ENCODE measurements at places on chromosomes 1 and 21. TPM values are rescaled to one million over a fixed set of nuclear protein-coding genes. Genes with fewer than 3 reads are reported as not detected.

GRCh38 chr1:158255656-158256055, 1.4 kb downstream of the CD1A start:
- no peak for DNase-seq

GRCh38 chr1:47557066-47557465, 119.2 kb downstream of the FOXD2 start:
- DNase-seq: no peak

DNA sequence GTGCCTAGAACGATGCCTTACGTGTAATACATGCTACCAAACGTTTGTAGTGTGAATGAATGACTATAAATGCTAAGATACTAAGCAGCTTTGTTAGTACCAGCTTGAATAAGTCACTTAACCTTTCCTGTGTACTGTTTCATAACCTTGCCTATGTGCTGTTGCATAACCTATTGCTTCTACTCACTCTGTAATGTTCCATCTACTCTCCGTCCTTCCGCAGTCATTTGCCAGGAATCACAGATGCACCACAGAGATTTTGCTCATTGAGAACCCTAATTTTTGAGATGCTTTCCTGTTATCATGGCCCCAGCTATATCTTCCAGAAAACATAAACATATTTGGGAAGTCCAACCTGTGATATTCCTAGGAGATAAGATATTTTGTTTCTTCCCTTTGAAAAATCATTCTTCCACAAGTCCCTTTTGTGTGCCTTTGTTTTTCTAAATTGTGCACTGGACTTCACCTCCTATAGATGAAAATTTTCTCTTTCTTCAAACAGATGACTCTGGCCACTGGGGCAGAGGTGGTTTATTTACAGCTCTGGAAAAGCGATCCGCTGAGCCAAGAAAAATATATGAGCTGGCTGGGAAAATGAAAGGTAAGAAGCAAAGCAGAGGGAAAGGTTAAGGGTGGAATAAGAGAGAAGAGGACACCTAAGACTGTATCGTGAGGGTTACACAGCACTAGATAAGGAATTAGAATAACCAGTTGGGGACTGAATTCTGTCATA, 44.8 kb downstream of the CHD1L start:
- no peak for DNase-seq

DNA sequence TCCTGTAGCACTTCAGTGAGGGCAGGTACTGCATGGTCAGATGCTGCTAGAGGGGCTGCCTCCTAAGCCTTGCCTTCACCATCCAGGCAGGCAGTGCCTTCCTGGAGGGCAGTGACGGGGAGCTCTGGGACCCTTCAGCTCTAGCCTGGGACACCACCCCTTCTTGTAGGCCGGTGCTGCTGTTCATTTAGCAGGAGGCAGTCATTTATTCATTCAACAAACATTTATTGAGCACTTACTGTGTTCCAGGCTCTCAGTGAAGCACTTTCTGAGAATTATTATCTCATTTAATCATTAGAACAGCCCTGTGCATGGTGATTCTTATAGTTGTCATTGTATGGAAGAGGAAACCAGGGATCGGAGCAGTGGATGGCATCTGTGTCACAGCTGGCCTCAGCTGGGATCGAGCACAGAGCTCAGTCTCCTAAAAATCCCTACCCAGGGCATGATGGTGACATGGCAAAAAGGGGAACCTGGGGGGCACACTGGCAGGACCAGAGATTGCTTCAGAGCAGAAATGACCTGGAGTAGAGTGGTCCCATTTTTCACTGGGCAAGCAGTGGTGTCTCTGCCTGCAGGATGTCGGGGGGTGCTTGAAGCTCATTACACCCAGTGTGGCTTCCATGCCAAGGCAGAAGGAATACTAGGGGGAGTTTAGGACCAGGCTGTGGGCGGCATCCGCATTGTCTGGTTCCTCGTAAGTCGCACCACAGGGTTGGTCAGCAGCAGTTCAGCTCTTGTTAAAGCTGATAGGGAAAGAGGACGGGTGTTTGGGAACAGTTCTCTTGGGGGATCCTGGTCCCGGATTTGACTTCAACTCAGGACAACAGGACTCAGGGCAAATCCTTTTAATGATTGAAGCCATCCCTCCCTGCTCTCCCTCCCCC, 28.8 kb downstream of the ARHGEF10L start:
- no peak for DNase-seq

- no peak for DNase-seq
Measured at GRCh38 chr1:88302843-88303486, 381.1 kb upstream of the PKN2 start.

GRCh38 chr1:107549152-107549810, 408.4 kb downstream of the NTNG1 start:
- no peak for DNase-seq

DNA sequence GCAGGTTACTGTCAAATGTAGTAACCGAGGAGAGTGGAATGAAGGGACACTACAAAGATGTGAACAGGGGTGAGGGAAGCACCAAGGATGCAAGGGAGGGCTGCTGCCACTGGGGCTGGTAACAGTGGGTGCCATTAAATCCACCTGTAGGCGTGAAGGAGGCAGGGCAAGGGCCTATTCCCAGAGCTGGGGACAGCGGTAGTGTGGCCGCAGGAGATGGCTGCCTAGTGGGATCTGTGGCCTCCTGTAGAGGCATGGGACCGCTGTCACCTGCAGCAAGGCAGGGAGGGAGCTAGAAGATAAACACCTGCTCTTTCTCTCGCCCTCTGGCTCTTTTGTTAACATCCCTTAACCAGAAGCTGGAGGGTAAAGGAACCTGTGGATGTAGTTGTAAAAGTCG, 80.5 kb upstream of the CNIH3 start:
- no peak for DNase-seq

DNA sequence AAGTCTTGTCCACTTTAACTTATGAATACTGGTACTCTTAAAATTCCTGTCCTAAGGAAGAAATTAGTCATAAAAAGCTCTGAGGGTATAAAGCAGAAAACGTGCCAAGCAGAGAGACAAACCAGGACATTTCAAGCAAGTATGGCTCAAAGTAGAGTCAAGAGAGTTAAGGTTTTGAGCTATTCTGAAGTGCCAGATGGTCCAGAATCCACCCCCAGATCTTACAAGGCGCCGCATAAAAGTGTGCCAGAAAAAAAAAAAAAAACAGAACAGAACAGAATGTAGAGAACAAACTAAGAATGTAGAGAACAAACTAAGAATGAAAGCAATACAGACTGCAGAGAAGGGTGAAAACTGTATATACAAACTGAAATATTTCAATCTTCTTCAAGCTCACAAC, 12.5 kb downstream of the EPS15 start:
- peak; percentile 32 for DNase-seq

- DNase-seq: no peak
Measured at GRCh38 chr1:5640845-5641244, 351.4 kb downstream of the NPHP4 start.

Gene CTSK
- total RNA-seq: 1.5 TPM

Gene PLK3
- 52.1 TPM for total RNA-seq

Gene PDZK1
- total RNA-seq: not detected
